Erythroblast (primary cell): ENCODE measurements at places on chromosomes 1 and 21.

GRCh38 chr1:200740571-200741208 is 2.0 kb downstream of the CAMSAP2 start:
- no peak for DNase-seq

GRCh38 chr1:33724348-33724747 is 139.5 kb upstream of the HMGB4 start:
- DNase-seq, result peak; percentile 2

DNA sequence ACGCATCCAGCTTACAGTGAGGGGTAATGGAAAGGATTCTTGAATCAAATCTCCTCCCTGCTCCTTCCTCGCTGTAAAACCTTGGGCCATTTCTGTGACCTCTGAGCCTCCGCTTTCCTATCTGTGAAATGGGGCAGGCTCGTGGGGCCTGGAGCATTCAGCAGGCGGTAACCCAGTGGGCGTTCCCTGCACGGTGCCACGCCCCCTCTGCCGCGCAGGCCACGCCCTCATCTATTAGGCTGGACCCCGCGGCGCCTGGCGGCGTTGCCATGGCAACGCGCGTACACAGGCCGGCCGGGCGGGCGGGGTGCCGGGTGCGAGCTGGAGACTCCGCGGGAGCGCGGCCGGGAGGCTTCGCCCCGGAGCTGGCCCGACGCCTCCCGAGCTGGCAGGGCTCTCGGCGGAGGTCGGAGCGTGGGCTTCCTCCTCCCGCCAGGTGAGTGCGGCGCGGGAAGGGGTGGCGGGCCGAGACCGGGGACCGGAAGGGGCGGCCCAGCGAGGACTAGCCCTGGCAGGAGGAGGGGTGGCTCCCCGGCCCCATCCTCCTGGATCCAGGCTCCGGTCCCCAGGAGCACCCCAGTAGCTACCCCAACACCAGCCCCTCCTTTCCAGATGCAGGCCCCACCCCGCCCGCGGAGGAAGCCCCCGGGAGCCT is at the start of gene FHAD1:
Gene FHAD1, plus strand, starts transcription at position 264 of the 655 bp plus-strand sequence. CDS start 4,562 bp downstream, outside the sequence.
- peak; percentile 63 for DNase-seq

DNA sequence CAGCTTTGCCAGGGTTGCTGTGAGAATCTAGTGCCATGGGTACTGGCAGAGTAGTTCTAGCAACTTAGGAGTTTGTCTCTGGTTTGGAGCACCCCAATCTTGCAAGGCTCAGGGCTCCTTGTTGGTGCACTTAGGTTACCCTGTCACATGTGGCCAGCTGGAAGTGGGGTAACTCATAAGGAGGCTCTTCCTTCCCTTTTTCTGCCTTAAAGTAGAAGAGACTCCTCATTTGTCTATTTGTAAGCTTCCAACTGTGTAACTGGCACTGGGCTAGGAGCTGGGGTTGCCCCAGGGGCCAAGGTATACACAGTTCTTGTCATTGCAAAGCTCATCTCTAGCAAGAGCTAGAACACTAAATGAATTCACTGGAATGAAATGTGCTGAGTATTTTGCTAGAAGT is 10.6 kb downstream of the MROH7 start:
- DNase-seq, result no peak

- DNase-seq, result no peak
Measured at GRCh38 chr21:44762221-44763049, 39.2 kb downstream of the UBE2G2 start.

DNA sequence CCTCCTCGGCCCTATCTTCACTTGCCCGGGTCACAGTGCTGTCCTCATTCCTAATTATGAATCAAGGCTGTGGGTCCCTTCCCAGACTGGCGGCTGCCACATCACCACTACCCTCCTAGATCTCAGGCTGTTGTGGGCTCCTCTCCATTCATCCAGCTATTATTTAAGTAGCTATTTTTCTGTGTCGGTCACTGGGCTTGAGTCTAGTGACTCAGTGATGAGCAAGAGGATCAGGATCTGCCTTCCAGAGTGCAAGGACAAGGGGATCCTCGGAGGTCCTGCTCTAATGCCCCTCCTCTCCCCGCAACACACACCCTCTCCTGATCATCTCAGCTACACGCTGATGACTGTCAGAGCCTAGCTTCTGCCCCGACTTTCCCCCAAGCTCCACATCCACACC is 34.1 kb downstream of the CDCP2 start:
- no peak for DNase-seq

DNA sequence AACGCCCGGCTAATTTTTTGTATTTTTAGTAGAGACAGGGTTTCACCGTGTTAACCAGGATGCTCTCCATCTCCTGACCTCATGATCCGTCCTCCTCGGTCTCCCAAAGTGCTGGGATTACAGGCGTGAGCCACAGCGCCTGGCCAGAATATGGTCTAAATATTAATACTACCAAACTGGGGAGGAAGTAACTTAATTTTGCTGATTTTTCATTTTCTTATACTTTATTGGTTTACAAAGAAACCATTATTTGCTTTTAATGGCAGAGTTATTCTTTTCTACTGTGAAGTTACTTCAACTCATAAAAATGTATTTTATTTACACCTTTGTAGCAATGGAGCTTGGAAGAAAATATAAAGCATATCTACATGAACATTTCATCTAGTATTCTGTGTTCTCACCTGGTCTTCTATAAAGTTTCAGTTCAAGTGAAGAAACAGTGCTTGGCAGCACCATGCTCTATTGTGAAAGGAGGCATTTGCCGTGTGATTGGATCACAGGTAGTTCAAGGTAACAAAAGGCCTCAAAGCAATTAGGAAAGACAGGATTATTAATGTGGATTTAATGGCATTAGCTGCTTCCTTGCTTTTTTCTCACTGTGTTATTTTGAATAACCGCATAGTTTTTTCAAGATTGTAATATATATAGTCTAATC is 13.6 kb downstream of the GBP1 start:
- no peak for DNase-seq

DNA sequence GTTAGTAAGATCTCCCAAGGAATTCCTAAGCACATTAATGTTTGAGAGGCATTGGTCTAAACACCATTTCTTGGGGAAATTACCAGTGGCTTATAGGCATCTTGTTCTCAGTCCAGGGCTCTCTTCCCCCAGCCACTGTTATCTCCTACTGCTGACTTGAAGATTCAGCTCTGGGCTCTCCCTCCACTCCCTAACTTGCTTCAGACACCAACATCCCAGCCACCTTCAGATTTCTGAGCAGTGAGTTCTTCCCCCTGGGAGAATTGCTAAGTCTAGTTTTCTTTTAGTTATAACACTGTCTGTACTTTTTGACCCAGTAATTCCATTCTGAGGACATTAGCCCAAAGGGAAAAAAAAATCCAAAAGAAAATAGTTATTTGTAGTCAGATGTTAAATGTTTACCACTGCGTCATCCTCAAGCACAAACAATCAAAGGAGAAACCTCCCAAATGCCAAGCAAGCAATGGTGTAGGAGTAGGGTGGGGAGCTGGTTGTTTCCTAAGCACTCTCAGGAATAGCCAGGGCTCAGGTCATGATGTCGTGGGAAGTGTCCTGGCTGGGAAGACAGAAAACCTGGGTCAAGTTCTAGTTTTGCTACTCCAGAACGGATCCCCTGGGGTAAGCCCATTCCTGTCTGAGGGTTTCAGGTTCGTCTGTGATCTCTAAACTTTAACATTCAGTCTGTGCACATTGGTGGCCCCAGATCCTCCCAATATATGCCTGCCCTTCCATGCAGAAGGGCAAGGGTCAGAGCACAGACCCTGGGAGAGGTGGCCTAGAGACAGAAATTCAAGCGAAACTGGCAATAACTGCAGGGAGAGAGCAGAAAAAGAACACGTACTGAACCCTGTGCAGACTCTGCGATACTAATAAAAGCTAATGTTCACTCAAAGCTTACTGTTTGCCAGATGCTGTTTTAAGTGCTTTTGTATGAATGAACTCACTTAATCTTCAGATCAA is 191.1 kb upstream of the FGGY start:
- no peak for DNase-seq
